ENCODE measurements at places on chromosomes 6 and 20. TPM values are rescaled to one million over a fixed set of nuclear protein-coding genes. Genes with fewer than 3 reads are reported as not detected.
A peak's percentile ranks its signal among the peaks of the same experiment; 100 is the strongest.

DNA sequence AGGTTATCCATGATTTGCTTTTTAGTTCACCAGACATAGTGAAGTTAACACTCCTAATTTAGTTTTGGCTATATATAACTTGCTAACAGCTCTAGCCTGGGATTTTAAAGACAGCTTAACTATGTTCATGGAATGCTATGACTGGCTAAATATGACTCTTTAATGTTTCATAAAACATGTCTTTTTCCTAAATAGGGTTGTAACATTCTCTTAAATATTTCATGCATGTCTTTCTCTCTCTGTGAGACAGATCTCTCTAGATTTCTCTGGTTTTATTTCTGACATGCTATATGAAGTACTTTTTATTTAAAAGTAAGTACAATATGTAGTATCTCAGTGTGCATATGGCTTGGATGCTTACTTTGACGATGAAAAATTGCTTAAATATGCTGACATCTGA, 35.7 kb downstream of the MACROD2 start:
- H3K4me3 ChIP-seq: no peak overlapping the region
- no peaks in the 10 kb centered on the region for H3K36me3 ChIP-seq
- no peak for DNase-seq
- no peak overlapping the region for H3K27ac ChIP-seq
- H3K4me1 ChIP-seq: no peaks in the 10 kb centered on the region

GRCh38 chr20:35660122-35660937, 4.4 kb downstream of the CPNE1 start:
- H3K27ac ChIP-seq: no peak overlapping the region
- peaks cover 26% of the 10 kb centered on the region for H3K4me1 ChIP-seq
- H3K4me3 ChIP-seq: peak overlapping the region; percentile 94
- peaks cover 28% of the 10 kb centered on the region for H3K36me3 ChIP-seq
- H3K27me3 ChIP-seq: no peaks in the 10 kb centered on the region

GRCh38 chr20:50506270-50506579, 4.0 kb upstream of the PTPN1 start:
- no peaks in the 10 kb centered on the region for H3K36me3 ChIP-seq
- DNase-seq: no peak
- H3K27me3 ChIP-seq: no peaks in the 10 kb centered on the region
- H3K4me1 ChIP-seq: peaks cover 27% of the 10 kb centered on the region
- no peak overlapping the region for H3K4me3 ChIP-seq

DNA sequence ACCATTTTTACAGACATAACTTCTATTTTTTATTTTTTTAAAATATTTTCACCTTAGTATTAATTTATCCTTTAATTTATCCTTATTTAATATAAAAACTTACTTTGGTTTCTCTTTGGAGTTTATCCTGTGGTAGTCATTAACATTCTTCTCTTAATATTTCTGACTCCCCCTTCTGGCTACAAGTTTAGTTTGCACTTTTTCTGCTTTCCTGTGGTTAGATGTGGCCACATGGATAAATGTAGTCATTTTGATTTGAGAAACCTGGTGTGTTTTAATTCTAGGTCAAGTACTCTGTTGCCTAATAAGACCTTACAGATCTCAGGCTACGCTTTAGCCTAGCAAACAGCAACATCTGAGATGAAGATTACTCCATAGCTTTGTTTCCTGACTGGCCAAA, 1187.5 kb downstream of the HACE1 start:
- DNase-seq: peak; percentile 41
- no peaks in the 10 kb centered on the region for H3K36me3 ChIP-seq
- H3K27me3 ChIP-seq: peaks cover 38% of the 10 kb centered on the region

GRCh38 chr6:130794010-130794697, 33.1 kb upstream of the SMLR1 start:
- H3K4me3 ChIP-seq: no peak overlapping the region
- DNase-seq: no peak
- no peak overlapping the region for H3K27ac ChIP-seq
- H3K36me3 ChIP-seq: no peaks in the 10 kb centered on the region

DNA sequence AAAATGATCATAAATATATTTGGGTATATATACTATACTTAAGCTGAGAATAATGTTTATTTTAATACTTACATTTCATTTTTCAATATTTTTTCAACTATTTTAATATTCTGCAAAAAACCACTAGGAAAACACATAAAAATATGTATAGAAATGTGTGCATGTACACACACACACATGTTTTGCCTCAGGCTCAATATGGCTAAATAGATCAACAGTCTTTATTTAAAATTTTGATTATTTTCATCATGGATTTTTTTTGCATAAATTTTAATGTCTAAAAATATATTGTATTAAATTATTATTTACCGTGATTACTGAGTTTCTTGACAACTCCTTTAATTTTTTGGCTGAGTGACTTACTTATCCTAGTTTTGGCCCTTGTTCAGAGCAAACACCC, 846.5 kb downstream of the DHX35 start:
- no peaks in the 10 kb centered on the region for H3K27me3 ChIP-seq
- no peak for DNase-seq
- no peak overlapping the region for H3K4me3 ChIP-seq
- no peaks in the 10 kb centered on the region for H3K36me3 ChIP-seq

- H3K27ac ChIP-seq: peak overlapping the region; percentile 92
- peaks cover 13% of the 10 kb centered on the region for H3K36me3 ChIP-seq
- peak; percentile 61 for DNase-seq
- no peaks in the 10 kb centered on the region for H3K27me3 ChIP-seq
- peaks cover 44% of the 10 kb centered on the region for H3K4me1 ChIP-seq
- H3K4me3 ChIP-seq: peak overlapping the region; percentile 84
Observed at GRCh38 chr6:142926494-142927270, 18.3 kb downstream of the HIVEP2 start.

DNA sequence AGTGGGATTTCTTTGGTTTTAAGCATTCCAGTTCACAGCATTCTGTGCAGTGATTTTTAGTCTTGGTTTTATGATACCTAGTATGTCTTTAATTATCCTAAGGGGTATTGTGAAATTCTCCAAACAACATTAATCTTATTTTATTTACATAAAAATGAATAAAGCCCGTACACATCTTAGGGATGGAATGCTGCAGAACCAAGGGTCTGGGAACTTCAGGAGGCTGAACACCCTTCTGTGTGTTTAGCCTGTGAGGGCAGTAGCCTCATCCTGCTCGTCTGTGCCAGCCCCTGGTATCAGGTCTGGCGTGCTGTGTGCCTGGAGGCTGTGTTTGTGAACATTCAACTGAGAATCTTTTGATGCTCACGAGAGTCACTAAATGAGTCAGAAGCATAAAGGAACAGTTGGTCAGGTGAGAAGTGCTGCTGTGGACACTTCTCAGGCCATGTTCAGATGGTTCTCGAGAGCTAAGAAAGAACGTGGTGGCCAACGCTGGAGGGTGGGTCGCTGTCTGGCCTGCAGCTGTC, 25.2 kb upstream of the C20orf204 start:
- no peaks in the 10 kb centered on the region for H3K4me1 ChIP-seq
- no peak for DNase-seq
- H3K4me3 ChIP-seq: no peak overlapping the region
- no peak overlapping the region for H3K27ac ChIP-seq

DNA sequence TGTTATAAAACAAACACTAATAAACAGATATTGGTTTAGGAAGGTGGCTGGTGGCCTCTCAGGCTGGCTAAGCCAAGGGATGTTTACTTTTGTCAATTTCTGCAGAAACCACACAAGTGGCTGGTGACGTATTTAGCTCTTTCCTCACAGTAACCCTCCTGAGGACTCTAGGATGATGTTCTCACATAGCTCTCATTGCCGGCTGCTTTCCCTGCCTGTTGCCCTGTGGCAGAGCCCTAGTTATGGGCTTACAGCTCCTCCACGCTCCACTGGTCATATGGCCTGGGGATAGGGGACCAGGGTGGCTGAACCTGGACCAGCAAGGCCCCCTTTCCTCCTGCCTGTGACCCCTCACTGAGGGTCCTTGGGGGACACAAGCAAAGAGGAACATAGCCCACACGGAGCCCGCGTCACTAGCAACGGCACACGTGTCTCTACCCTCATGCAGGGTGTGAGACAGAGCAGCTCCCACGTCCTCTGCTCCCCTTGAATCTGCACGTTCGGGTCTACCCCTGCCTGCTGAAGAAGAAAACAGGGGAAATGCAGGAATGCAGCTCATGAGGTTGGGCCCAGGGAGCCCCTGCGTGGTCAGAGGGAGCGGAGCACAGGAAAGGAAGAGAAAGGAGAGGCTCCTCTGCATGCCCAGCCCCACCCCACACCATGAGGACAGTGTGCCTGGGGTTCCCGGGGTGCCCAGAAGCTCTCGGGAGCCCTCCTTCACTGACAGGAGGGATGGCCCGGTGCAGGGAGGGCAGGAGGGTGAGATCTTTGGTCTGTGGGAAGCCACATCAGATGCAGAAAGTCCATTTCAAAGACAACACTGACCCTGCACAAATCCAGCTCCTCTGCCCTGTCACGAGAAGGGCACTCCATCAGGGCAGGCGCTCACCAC, 13.9 kb downstream of the RAMACL start:
- peaks cover 43% of the 10 kb centered on the region for H3K36me3 ChIP-seq
- H3K27ac ChIP-seq: no peak overlapping the region
- H3K27me3 ChIP-seq: no peaks in the 10 kb centered on the region
- no peak overlapping the region for H3K4me3 ChIP-seq

GRCh38 chr6:53042112-53042511, 23.1 kb upstream of the FBXO9 start:
- no peak overlapping the region for H3K4me3 ChIP-seq
- DNase-seq: peak; percentile 68
- H3K27ac ChIP-seq: peak overlapping the region; percentile 68
- H3K4me1 ChIP-seq: peaks cover 15% of the 10 kb centered on the region
- H3K36me3 ChIP-seq: peaks cover 7% of the 10 kb centered on the region

DNA sequence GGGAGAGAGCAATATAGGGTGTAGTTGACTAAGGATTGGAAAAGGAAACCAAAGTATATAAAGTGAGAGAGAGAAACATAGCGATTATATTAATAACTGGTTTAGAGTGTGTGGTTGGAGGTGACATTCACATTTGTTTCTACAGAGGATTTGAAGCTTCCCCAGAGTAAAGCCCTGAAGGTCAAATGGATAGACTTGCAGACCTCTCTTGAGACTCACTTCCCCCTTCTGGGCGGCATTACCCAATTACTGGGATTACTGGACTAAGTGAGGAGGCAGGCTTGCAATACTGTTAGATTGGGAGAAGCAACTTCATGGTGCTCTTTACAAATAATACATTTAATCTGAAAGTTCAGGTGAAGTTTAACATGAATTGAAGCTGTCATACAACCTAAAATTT, 10.7 kb downstream of the FIG4 start:
- no peaks in the 10 kb centered on the region for H3K36me3 ChIP-seq
- H3K4me1 ChIP-seq: peaks cover 5% of the 10 kb centered on the region
- no peak overlapping the region for H3K27ac ChIP-seq
- H3K27me3 ChIP-seq: no peaks in the 10 kb centered on the region
- no peak for DNase-seq

HDGFL1 gene
- not detected for total RNA-seq

CD2AP gene
- total RNA-seq: 40.3 TPM

SUMO4 gene
- total RNA-seq: 1.6 TPM

CCN6 gene
- total RNA-seq: not detected

Measured in MCF 10A (cell line).